Fibroblast of skin of scalp (primary cell): ENCODE measurements at places on chromosomes 4 and X.
A peak's percentile ranks its signal among the peaks of the same experiment; 100 is the strongest.

GRCh38 chr4:21655031-21655430, 293.5 kb downstream of the KCNIP4 start:
- DNase-seq: no peak

GRCh38 chr4:74590476-74590875, 145.5 kb downstream of the AREG start:
- DNase-seq: no peak

GRCh38 chr4:184364100-184364921, 110.0 kb downstream of the IRF2 start:
- DNase-seq: no peak

GRCh38 chrX:110671068-110671803, 124.4 kb downstream of the CHRDL1 start:
- DNase-seq: peak; percentile 1

- no peak for DNase-seq
Measured at GRCh38 chr4:147570616-147571015, 46.6 kb upstream of the TMEM184C start.

GRCh38 chr4:25966171-25966570, 52.2 kb downstream of the SMIM20 start:
- peak; percentile 80 for DNase-seq

GRCh38 chrX:53089224-53089842, 4.6 kb upstream of the KANTR start:
- DNase-seq: peak; percentile 59

DNA sequence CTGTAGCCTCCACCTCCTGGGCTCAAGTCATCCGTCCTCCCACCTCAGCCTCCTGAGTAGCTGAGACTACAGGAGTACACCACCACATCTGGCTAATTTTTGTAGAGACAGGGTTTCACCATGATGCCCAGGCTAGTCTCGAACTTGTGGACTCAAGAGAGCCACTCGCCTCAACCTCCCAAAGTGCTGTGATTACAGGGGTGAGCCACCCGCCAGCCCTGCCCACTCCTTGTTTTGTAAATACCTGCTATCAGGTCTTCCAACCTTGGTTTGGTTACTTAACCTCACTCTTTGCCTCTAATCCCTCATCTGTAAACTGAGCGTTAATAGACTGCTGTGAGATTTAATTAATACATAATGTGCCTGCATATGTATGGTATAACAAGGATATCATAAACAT, 803 bp downstream of the CNGA1 start:
- no peak for DNase-seq

GRCh38 chr4:2750719-2751605, 5.2 kb downstream of the TNIP2 start:
- DNase-seq: no peak

DNA sequence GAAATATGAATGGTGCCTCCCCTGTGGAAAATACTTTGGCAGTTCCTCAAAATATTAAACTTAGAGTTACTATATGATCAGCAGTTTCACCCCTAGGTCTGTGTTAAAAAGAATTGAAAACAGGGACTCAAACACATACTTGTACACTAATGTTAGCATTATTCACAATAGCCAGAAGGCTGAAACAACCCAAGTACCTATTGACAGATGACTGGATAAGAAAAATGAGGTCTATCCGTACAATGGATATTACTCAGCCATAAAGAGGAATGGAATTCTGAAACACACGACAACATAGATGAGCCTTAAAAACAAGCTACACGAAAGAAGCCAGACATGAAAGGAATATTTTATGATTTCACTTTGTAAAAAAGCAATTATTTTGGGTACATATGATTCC, 54.9 kb downstream of the PGRMC2 start:
- no peak for DNase-seq

DNA sequence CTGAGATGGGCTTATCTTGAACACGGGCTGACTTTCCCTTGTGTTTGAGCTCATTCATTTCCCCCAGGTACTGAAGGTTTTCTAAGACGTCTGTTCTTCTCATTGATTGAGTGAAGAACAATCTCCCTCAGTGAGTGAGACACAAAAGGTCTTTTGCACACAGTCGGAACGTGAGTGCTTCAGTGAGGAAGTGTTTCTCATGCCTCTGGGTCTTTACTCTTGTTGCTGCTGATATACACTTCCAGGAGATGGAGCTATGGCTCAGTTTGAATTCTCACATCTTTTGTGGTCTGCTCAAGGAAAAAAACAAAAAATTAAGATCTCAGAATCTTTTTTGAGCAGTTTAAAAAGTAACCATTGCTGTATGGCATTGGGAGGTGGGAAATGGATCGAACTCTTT, 981.9 kb upstream of the TENM3 start:
- peak; percentile 31 for DNase-seq

DNA sequence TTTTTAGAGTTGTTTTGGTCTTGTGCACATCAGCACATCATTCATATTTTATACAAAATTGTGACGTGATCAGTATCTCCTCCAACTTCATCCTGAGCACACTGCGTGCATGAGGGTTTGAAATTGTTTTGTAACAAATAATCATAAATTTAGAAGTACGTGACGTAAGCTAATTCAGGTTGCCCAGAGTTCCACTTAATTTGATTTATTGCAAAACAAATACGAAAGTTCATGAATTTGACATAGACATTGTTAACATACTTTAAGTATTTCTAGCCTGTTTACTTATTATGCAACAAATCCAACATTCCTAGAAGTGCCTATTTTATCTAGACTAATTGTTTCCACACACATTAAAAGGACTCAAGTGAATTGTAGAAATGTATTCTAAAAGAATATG, 48.3 kb downstream of the MAP7D3 start:
- peak; percentile 65 for DNase-seq

GRCh38 chrX:55867181-55867651, 149.7 kb downstream of the RRAGB start:
- DNase-seq: peak; percentile 0

DNA sequence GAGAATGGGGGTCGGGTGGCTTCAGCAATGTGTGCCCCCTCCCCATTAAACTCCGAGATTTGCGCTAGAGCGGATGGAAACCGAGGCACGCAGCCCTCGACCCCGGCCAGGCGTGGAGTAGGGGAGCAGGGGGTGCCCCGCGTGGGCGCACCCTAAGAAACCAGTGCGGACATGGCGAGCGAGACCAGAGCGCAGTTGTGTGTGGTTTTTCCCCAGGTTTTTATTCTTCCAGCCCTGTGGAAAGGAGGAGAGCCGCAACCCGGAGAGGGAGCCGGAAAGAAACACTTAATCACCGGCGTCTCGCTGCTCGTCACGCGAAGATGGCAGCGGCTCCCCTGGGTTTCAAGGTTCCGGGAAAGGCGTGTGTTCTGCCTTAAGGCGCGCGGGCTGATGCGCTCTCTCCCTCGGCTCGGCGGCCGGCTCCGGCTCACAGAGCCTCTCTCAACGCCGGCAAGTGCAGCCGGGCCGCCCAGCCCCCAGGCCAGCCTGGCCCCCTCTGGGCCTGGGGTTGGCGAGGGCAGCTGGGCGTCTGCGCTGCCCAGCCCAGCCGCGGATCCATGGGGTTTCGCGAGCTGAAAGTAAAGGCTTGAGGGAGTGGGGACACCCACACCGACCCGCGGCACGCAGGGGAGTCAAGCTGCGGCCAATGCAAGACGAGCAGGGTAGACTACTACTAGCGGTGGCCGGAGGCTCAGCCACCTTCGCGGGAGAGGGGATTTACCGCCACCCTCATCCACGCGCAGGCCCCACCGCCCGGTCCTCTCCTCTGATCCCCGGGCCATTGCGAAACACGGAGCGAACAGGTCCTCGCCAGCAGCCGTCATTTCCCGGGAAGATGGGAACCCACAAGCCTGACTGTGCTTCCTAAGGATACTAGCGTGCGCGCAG, 74.0 kb upstream of the BCOR start:
- peak; percentile 43 for DNase-seq

DNA sequence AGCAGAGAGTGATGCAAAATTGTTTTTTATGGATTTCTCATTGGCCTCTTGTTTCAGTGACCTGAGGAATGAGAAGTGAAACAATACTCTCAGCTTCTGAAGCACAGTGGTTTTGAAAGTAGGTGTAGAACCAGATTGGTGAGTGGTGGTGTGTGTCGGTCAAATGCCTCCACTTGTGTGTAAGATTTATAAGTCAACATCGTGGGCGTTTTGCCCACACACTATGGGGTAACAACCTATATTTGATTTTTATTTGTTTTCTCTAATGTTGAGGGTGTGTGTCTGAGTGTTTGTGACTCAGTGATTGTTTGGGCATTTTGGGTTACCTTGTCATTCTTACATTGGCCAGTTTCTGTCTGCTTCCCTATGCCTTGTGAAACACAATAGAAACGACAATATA, 23.3 kb downstream of the ADGRL3 start:
- no peak for DNase-seq

DNA sequence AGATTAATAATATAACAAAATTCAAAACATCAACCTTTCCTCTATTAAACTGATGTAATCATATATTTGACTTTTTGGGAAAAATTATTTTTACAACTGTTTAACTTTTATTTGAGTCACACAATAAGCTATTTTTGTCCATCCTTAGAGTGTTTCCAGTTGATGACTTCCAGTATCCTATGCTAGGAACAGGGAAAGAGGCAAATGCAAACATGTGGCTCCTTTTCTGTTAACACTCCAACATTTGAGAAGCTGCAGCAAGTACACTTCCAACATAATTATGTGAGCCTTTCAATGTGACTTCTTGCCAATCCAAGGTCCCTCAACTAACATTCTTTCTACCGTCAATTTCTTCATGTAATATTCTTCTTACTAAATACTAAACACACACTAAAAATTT, 117.7 kb downstream of the PPA2 start:
- DNase-seq: no peak

DNA sequence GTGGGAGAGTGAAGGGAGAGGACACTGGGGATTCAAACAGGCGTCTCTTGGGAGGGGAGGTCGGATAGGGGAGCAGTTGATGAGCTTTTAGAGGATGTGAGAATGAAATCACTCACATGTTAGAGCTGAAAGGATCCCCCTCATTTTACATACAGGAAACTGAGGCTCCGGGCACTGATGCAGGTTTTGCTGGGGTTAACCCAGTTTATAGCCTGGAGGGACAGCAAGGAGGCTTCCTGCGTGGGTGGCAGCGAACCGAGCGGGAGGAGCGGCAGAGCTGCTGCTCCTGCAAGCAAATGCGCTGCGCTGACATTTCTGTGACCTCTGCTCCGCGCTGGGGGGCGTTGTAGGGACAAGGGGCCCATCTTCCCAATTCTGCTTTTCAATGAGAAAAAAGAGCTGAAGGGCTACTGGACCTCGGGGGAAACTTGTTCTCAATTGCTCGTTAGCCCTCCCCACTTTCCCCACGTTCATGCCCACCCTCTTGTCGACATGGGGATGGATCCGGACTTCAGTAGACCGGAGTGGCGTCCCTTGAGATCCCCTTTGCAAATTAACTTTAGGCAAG, 1.2 kb upstream of the NEUROG2 start:
- no peak for DNase-seq

DNA sequence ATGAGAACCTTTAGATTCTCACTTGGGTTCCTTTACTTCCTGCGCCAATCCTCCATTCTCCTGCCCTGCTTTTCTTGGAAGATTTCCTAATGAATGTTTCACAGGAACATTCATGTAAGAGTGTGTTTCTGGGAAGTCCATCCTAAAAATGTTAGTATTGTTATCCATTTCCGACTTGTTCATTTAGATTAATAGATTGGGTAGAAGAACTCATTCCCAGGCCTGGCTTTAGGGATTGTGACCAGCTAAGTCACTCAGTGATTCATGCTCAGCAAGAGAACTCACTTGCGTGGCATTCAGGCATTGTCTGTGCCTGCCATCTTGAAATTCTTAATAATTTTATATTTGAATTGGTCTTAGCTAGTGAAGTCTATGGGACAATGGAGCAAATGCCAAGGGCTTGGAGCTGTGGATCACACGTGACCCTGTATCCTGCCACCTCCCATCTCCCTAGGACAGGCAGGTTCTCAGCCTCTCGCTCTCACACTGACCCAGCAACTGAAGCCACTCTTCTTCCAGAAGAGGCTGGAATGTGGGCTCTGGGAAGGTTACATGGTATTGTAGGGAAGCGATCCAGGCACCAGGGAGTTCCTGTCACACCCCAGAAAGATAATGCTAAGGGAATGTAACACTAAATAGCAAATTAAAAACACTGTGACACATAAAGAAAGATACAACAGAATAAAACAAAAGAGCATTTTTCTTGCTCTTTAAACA, 562.1 kb downstream of the TMA16 start:
- no peak for DNase-seq

- DNase-seq: no peak
Measured at GRCh38 chr4:145487631-145488030, 6.0 kb downstream of the SMAD1 start.

DNA sequence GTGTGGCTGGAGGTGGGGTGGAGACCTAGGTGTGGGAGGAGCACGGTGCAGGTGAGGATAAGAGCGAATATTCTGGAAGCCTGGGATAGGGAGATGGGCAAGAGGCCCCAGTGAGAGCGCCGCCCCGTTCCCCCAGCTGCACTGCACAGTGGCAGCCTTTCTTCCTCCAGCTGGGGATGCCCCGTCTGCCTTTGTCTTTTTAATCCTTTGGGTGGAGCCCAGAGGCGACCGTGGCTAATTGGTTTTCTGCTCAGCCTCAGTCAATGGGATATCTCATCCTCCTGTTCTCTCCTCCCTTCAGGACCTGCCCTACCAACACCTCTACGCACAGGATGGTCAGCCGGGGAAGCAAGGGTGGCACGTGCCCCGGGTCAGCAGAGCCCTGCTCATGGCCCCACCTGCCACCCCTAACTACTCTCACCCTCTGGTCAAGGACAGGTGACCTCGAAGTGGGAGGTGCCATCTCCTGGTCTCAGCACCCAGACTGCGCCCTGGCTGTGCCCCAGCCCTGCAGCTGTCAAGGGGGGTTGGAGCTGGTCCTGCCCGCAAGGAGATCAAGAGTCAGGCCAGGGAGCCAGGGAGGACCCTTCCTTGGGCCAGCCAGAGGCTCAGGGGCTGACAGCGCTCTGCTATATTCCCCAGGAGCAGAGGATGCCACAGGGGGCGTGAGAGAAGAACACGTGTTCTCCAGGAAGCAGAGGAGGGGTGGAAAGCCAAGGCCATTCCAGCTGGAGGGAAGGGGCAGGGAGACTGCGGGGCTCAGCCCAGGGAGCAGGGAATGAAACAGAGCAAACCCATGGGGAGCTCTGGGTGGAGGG, 64.0 kb downstream of the ADRA2C start:
- DNase-seq: no peak

DNA sequence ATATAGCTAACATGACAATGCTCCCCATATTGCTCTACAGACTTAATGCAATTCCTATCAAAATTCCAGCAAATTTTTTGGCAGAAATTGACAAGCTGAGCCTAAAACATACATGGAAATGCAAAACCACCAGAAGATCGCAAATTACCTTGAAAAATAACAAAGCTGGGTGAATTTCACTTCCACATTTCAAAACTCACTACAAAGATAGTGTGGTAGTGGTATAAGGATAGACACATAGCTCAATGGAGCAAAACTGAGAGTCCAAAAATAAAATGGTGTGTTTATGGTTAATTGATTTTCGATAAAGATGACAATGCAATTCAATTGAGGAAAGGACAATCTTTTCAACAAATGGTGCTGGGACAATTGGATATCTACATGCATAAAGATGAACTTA, 65.8 kb downstream of the SLC9A7 start:
- no peak for DNase-seq

DNA sequence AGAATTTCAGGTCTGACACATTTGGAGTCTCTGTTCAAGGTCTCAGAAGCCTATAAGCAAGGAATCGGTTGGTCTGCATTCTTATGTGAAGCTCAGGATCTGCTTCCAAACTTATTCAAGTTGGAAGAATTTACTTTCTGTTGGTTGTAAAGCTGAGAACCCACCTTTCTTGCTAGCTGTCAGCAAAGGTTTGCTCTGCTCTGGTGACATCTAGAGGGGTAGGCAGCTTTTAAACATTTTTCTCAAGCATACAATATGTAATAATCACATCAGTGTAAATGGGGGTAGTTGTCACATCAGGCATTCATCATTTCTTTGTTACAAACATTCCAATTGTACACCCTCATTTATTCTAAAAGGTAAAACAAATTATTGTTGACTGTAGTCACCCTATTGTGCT, 935.2 kb downstream of the TRAM1L1 start:
- peak; percentile 2 for DNase-seq
